ENCODE measurements at places on chromosomes 2 and 18.

- DNase-seq: no peak
These were observed 71.5 kb upstream of the HNMT start for GRCh38 chr2:137892739-137893138.

GRCh38 chr2:206198677-206199076, 39.0 kb downstream of the EEF1B2 start:
- DNase-seq: no peak

GRCh38 chr2:190036071-190036470, 26.5 kb downstream of the MSTN start:
- DNase-seq: no peak

DNA sequence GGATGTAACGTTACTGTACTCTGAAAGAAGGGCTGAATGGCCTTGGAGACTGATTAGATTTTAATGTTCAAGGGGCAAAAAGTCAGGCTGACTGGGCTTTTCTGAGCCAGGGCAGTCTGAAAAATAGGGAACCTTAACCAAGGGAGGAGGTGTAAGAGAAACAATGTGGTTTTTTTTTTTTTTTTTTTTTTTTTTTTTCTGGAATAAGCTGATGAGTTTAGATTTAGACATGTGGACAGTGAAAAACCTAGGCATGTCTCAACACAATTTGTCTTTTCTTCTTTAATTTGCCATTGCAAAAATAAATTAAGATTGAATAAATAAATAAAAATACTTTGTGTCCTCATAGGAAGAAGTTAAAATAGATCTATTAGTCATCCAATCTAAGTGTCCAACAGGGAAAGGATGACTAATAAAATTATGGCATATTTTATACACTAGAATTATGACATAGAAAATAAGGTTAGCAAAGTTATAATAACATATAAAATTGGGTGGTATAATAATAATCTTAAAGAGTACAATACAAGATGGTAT, 237.6 kb upstream of the TRIB2 start:
- no peak for DNase-seq

DNA sequence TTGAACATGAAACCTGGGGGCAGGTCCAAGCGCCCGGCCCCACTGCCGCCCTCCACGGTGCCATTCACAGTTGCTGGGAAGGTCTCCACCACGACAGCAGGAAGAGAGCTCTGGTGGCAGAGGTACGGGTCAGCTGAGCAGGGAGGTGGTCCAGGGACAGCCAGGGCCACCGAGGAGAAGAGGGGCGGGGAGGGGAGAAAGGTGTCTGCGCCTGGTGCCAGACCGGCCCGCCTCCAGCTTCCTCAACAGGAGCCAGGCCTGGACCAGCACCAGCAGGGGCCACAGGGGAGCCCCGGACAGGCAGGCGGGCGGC, 56.2 kb downstream of the BIN1 start:
- no peak for DNase-seq

- peak; percentile 62 for DNase-seq
These were observed 1.4 kb downstream of the B3GNT2 start for GRCh38 chr2:62197011-62197924.
